ENCODE measurements at places on chromosomes 6 and 20.

- DNase-seq: no peak
Measured at GRCh38 chr6:170134031-170134470, 156.8 kb downstream of the DLL1 start.

DNA sequence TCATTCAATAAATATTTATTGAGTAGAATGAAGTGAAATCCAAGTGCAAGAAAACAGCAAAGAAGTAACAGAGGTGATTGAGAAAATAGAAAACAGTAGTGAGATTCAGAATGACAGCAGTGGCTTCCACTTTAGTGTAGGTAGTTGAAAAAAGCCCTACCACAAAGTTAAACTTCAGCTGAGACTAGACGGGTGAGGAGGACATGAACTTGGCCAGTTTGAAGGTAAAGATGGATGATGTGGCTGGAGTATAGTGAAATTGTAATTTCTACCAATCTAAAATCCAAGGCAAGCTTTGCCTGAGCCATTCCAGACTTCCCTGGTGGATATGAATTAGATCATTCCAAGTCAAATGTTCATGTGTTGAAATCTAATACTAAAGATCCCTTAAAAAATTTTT, 32.6 kb upstream of the AHI1 start:
- DNase-seq: no peak

DNA sequence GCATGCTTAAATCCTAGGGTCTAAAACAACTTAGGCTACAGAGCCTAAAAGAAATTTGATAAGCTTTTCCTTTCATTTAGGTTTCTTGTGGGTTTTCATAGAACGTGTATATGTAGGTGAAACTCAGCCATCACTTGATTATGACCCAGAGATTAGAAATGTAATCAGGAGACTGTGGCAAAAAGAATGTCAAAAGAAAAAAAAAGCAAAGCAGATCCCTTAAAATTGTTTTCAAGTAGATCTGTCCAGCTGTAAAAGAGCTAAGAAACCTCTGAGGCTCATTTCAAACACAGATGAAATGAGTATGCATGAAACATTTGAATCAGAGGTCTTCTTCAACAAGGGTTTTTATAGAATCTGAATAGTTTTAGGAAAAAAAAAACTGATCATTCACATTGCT, 341.3 kb upstream of the PRDM1 start:
- no peak for DNase-seq

DNA sequence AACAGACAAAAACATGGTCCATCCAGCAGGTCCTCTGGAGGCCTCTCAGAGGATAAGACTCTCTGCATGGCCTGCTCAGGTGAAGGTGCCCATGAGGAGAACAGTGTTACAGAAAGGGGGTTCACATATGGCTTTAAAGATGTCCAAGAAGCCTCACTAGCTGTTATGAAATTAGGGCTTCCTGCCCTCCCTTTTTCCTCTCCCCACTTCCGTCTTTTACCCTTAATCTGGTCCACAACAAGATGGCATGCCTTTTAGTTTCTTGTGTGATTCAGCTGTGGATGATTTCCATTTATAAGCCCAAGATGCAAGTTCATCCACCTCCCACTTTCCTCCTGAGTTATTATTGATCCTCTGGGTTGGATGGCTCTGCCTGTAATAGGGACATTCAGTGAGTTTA, 14.0 kb downstream of the GCNT2 start:
- no peak for DNase-seq

DNA sequence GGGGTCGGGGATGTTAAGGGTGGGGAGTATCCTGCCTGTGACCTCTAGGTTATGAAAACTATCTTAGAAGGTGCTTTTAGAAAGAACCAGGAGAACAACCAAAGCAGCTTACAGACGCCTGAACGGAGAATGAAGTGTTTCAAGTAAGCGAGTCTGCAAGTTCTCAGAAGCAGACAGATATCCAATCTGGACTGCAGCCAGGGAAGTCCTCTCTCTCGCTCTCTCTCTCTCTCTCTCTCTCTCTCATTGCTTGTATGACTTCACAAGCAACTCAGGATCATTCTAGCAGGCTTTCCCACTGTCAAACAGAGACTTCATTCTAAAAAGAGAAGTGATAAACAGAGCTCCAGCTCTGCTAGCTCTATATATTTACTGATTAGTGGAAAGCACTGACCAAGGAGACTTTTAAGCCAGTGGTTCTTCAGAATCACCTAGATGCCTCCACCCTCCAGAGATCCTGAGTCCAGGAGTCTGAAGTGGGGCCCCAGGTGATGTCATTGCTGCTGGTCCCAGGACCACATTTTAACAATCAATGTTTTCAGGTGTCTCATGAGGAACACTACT, 6.0 kb downstream of the TCF21 start:
- no peak for DNase-seq

DNA sequence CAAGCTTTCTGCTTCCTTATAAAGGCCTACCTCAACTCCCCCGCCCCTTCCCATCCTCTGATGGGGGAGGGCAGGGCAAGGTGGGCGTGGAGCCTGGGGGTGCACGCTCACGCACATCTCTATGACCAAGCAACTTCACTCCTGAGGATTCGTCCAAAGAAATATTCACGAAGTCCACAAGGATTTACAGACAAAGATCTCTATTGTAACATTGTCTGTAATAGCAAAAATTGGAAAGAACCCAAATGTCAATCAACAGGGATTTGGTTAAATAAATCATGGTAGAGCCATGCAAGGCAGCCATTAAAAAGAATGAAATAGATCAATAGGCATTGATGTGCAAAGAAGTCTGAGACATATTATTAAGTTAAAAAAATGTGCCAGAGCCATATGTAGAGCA, 130.4 kb upstream of the AFDN start:
- DNase-seq: no peak

DNA sequence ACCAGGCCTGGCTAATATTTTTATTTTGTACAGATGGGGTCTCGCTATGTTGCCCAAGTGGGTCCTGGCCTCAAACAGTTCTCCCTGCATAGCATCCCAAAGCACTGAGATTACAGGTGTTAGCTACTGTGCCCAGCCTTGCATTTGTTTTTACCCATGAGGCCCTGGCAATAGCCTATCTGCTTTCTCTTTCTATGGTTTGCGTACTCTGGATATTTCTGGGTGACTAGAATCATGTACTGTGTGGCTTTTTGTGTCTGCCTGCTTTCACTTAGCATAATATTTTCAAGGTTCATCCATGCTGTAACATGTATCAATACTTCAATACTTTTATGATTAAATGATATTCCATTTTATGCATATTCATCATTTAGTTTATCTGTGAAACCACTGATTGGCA, 451.7 kb downstream of the GRIK2 start:
- DNase-seq: no peak

- no peak for DNase-seq
Measured at GRCh38 chr6:142440600-142441293, 138.9 kb downstream of the ADGRG6 start.

DNA sequence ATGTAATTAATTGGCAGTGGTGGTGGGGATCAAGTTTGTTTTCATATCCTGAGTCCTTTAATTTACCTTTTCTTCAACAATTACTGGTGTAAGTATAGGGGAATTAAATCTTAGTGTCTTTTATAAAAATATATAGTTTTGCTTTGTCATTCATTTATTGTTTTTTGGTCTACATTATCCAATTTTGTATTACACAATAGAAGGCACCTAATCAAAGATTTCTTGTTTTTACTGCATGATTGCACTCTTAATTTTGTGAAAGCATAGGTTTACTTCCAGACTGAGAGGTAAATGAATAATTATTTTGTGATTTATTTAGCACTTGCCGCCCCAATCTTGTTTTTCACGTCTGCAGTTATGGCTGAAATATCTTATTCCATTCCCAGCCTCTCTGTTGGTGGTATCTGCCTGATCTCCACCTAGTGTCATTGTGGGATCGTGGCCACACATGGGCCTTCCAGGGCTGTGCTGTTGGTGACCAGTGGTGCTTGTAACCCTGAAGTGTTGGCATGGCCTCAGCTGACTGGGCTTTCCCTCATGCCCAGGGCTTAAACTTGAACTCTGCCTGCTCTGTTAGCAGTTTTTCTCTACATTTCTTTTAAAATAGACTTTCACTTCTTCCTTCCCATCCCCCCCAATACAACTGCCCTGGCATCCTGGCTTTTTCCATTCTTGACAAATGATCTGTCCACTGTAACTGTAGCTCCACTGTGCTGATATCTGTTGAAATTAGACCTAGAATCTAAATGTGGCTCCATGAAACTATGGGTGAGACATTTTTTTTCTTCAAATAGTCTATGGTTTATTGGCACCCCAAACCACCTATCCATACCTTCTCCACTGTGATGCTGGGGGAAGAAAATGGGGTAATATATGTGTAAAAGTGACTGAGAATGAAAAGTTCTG, 24.8 kb downstream of the E2F3 start:
- no peak for DNase-seq

DNA sequence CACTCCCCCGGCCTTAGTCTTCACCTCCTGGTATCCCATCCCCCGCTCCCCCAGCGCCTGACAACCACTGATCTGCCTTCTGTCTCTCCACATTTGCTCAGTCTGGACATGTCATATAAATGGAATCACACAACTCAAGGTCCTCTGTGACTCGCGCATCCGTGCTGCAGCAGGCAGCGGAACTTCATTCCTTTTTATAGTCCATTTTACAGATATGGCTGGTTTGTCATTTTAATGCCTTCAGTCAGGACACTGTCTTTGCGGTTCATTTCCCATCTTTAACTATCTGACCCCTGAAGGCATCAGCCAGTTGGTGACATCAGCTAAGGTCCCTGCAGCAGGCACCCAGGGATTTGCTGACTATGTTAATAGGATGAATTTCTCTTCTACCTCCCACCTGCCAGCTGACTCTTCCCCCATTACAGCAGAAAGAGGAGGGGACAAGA, 125.7 kb downstream of the ZMYND8 start:
- DNase-seq: no peak

DNA sequence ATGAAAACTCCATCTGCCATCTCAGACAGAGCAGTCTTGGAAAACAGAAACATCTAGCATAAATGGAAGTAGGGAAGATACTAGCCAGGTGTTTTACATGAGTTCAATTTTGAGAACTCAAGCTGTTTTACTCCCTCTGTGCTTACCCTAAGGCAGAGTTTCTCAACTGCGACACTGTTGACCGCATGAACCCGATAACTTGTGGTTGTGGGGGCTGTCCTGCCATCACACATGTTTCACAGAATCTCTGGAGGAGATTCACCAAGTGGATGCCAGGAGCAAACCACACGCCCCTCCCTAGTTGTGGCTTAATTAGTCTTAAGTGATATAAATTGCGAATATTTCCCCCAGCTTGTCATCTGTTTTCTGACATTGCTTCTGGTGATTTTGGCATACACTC, 2.3 kb upstream of the SERPINB6 start:
- DNase-seq: peak; percentile 45

DNA sequence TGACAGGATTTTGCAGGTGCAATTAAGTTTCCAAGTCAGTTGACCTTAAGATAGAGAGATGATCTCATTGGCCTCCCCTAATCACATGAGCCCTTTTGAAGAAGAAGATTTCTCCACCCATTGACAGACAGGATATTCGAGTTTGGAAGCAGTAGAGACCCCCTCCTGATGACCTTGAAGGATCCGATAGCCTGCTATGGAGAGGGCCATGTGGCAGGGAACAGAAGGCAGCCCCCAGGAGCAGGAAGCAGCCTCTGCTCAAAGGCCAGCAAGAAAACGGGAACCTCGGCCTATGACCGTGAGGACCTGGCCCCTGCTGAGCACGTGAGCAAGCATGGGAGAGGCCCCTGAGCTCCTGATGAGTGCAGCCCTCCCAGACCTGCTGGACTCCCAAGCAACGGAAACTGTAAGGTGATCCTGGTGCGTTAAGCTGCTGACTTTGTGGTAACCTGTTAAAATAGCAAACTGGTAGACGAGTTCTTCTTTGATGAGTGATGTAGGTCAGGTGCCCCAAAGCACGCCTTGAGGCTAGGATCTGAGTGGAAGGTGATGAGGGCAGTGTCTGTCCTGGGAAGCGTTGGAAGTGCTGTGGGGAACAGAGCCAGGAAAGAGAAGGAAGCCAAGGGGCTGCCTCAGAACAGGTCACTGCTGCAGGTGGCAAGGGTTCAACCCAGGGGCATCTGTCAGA, 18.5 kb upstream of the TUBB2A start:
- no peak for DNase-seq

GRCh38 chr6:126210398-126211075, 129.4 kb upstream of the CENPW start:
- DNase-seq: no peak

DNA sequence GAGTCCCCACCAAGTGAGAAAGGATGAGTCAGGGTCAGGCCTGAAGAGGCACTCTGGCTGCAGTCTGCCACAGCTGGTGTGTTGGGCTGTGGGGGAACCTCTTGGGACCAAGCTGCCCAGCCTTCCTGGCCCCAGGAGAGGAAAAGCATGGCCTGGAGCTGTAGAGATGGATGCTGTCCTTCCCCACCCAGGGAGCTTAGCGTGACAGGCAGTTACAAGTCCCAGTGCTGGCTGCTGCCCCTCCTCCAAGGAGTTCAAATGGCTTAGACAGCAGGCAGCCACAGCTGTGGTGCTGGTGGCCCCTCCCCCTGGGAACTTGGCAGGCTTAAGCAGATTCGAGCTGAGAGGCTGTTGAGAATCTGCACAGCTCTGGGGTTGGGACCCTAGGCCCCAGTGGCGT, 253.2 kb downstream of the PLCB1 start:
- no peak for DNase-seq

DNA sequence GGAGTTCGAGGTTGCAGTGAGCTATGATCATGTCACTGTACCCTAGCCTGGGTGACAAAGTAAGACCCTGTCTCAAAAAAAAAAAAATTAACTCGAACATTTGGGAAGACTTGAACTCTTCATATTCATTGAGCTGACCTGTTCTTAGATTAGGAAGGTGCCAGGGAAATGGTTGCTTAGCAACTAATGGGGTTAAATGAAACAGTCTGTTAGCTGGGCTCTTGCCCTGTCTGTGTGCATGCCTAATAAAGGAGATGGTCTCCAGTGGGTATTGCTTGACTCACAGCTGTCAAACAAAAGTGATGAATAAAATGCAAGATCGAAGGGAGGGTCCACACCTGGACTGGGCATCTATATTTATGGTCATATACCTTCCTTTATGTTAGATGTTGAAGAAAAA, 101.8 kb downstream of the KLHL32 start:
- DNase-seq: no peak

- no peak for DNase-seq
Measured at GRCh38 chr6:64949257-64949656, 757.8 kb downstream of the EYS start.

- no peak for DNase-seq
Measured at GRCh38 chr20:59672576-59672975, 68.2 kb downstream of the PHACTR3 start.

- DNase-seq: no peak
Measured at GRCh38 chr6:44868910-44869309, 459.2 kb upstream of the RUNX2 start.

- no peak for DNase-seq
Measured at GRCh38 chr6:170074907-170075306, 216.0 kb downstream of the DLL1 start.

- DNase-seq: no peak
Measured at GRCh38 chr20:10040070-10040975, 5.5 kb downstream of the ANKEF1 start.

DNA sequence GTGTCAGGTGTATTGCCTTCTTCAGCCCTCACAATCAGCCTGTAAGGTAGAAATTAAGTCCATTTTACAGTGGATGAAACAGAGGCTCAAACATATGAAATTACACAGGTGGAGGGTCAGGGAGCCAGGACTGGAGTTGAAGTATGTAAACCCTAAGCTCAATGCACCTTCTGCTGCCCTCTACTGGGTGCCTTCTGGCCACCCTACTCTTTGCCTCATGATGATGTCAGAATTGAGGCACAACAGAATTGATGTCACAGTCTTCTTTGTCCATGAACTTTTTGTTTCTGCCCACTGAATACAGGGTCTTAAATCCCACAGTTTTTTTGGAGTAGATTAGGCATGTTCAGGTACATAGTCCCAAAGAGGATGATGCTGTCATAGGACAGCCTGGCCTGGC, 400.8 kb upstream of the CHD6 start:
- no peak for DNase-seq

Data from CD4-positive, alpha-beta T cell treated with Interleukin-10 for 1 hour (primary cell).